ENCODE measurements at places on chromosomes 1 and 21. TPM values are rescaled to one million over a fixed set of nuclear protein-coding genes. Genes with fewer than 3 reads are reported as not detected.

GRCh38 chr1:153733970-153734369, 6.1 kb downstream of the INTS3 start:
- DNase-seq, result no peak

DNA sequence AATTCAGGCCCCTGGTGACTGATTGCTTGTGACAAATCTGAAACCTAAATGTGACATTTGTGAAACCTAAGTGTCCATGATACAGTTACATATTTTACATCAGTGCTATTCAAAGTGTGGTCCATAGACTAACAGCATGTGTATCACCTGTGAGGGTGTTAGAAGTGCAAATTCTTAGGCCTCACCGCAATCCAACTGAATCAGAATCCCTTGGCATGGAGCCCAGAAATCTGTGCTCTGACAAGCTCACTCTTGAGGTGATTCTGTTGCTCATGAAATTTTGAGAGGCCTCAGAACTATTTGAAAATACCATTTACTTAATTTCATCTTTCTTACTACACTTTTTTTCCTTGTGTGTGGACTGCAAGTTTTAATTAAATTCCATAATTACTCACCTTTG, 587.9 kb downstream of the ADGRL2 start:
- no peak for DNase-seq

- peak; percentile 34 for DNase-seq
Measured at GRCh38 chr1:89615676-89616598, 17.0 kb upstream of the LRRC8C start.

DNA sequence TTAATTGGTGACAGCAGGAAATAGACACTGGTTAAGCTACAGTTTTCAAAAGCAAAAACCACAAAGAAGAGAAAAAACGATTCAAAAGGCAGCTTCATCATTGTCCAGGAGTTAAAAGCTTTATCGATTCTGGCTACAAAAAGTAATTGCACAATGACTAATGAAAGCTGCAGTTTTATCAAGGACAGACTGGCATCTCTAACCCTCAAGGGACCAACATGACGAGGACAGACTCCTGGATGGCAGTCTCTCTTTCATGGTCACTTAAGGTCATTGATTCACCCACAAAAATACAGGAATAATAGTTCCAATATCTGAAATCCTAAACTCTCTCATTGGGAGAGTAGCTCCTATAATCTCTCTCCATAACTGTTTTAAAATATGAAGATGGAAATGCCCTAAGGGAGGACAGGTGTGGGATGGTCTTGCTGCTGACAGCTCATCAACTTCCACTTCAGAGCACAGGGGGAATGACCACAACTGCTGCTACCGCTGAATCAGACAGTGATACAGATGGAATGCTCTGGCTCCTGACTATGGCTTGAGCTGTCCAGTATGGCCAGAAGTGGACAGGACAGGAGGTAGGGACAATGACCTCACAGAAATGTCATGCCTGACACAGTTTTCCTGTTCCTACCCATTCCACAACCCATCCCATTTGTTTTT, 17.4 kb upstream of the CPLANE2 start:
- no peak for DNase-seq

Gene NUP210L
- polyA plus RNA-seq, result not detected

Data from A549 (cell line).